ENCODE measurements at places on chromosomes 11 and 22.

DNA sequence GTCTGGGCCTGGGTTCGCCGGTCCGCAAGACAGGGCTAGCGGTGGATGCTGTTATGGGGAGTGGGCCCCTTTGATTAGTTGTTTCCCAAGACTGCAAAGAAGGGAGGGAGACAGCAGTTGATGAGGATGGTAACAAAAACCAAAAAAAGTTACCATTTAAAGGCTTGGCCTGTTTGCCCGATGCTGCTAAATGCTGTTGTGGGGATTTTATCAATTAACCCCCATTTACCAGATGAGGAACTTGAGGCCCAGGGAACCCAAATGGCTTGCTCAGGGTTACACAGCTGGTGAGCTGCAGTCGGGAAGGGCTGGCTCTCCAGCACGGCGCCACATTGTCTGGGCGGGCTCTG lies 3.4 kb downstream of the TRPT1 start:
- DNase-seq, result no peak

DNA sequence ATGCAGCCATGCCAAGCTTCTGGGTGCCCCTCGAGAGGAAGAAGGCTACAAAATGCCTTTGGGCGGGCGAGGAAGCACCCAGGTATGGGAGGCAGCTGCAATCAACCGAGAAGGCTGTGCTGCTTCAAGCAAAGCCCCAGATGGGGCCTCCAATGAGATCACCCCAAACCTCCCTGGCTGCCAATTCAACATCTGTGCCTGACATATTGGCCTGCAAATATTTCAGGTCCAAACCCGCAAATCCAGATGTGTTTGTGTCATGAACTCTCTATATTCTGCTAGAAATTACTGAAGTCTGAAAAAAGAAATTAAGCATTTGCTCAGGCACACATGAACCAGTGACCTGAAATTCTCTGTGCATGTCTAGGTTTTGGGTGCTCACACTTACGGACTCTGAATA lies 78.8 kb upstream of the RCN1 start:
- DNase-seq, result no peak

- no peak for DNase-seq
Observed at GRCh38 chr11:25535467-25536272, 796.3 kb upstream of the ANO3 start.

DNA sequence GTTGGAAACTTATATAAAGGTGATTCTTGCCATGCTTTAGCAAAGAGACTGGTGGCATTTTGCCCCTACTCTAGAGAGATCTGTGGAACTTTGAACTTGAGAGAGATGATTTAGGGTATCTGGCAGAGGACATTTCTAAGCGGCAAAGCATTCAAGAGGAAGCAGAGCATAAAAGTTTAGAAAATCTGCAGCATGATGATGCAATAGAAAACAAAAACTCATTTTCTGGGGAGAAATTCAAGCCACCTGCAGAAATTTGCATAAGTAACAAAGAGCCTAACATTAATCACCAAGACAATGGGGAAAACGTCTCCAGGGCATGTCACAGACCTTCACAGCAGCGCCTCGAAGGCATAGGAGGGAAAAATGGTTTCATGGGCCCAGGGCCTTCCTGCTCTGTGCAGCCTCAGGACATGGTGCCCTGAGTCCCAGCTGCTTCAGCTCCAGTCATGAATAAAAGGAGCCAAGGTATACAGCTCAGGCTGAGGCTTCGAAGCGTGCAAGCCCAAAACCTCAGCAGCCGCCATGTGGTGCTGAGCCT lies 83.4 kb downstream of the MRTFA start:
- no peak for DNase-seq

DNA sequence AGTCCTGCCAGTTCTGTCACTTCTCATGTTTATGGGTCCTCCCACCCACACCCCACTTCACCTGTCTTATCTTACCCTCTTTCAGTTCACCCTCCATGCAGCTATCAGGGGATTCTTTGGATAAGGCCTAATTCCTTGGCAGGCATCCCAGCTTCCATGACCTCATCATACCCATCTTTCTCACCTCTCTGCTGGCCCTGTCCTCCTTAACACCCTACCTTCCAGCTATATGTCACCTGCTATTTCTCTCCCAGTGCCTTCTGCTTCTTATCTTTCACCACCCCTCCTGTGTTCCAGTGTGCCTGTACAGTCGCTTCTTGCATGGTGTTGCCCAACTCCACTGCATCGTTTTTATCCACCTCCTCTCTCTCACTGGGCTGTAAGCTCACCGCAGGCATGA lies 28.3 kb downstream of the SNU13 start:
- DNase-seq, result no peak

- no peak for DNase-seq
Observed at GRCh38 chr11:57071829-57072228, 83.1 kb downstream of the OR5AK2 start.

DNA sequence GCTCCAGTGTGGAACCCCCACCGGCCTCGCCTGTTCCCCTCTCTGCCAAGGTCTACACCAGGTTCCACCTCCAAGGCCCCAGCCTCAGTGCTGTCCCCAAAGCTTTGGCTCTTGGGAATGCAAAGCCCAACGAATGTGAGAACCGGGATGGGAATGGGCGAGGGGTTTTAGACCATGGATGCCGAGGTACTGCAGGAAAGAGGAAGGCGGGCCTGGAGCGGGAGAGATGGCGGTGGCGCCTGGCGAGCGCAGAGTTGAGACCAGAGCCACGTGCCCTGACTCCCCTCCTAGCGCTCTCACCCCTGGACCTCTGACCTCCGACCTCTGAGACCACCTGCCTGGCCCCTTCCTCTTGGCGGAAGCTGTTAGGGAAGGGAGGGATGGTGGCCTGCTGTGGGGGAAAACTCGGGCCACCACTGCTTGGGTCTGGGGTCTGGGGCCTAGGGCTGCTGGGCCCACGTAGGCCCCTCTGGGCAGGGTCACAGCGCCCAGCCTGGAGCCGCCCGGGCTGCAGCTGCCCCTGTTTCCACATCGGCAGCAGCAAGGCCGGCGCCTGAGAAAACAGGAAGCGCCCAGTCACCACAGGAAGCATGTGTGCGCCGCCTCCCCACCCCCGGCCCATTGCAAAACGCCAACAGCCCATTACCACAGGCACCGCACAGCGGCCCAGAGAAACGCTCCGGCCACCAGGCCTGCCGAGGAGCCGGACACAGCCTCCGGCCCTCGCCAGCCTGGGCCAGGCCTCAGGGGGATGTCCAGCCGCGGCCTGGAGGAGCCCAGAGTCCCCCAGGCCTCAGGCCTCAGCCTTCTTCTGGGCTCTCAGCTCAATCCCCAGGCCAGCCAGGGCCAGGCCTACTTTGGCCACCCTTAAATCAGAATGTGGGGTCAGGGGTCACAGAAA lies 13.8 kb upstream of the SLC39A13 start:
- no peak for DNase-seq

DNA sequence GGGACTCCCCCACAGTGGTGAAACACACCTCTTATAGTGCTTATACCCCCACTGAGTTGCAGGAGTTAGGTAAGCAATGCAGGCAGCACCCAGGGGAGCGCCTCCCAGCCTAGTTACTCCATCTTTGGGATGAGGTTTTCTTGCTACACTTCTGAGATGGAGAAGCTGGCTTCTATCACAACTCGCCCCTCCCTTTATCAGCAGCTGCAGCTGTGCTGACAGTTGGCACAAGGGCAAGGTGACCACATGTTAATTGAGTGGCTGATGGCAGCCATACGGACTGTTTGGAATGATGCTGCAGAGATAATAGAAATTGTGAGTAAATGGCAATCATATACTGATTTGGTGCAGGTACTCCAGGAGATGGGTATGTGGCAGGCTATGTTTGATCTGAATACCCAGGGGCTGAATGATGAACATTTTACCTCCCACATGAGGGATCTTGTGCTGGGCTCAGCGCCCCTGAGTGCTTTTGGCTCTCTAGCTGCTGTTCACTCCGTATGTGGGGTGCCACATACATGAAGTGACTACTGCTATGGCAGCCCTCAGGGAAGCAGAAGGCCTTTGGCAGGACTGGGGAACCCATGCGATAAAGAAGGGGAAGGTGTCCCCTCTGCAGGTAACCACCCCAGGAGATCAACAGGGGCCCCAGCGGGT lies 29.2 kb upstream of the KCNA4 start:
- DNase-seq, result no peak

DNA sequence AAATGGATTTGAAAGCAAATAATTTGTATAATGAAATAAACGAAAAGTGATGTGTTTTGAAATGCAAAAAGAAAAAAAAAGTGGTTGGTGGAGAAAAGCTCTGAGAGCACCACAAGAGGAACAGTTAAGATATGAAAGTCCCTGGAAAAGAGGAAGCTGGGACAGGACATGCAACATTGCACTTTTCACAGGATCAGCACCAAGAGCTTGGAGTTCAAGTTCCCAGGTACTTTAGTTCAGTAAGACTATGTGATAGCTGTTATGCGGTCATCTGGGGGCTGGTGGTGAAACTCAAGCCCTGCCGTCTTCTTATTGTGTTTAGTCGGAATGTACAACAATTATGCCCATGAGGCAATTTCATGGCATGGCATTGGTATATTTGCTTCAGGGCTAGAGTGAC lies 17.1 kb upstream of the MS4A4A start:
- no peak for DNase-seq

- DNase-seq, result no peak
Observed at GRCh38 chr11:87466223-87466622, 428.5 kb downstream of the TMEM135 start.

DNA sequence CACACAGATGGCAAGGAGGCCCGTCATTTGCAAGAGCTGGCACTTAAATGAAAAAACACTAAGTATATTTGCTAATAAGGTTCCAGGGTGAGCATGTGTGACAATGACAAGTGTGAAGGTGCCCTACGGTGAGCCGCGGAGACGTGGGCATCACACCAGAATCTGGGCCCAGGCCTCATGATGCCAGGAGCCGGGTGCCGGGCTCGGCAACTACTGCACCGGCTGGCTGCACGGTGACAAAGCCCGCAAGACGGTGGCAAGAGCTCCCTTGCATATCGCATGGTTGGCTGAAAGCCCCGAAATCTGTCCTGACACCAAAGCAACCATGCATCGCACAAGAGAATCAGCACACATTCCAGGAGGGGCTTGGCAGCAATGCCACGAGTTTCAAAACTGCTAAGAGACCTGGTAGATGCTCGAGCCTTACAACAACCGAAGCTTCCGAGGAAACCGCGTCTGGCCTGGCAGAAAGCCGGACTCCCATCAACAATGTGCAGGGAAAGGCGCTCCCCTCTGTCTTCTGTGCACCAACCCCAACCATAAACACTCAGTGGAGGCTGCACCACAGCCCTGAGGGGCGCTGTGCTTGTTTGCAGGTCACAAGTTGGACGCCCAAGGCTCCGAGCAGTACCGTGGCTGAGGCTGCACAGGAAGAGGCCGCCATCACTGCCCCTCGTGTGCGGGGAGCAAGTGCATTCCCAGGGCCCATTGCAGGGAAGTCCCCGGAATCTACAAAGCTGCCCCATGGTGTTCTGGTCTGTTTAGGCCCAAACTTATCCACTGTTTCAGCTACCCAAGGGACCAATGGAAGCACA lies 339.7 kb downstream of the CTTN start:
- DNase-seq, result no peak

Data from D721Med (cell line).